ENCODE measurements at places on chromosomes 7 and 10.
A peak's percentile ranks its signal among the peaks of the same experiment; 100 is the strongest.

- no peak for DNase-seq
Observed at GRCh38 chr7:159118623-159119022, 26.0 kb downstream of the VIPR2 start.

GRCh38 chr7:30471205-30471604, 7.4 kb downstream of the NOD1 start:
- DNase-seq, result no peak

DNA sequence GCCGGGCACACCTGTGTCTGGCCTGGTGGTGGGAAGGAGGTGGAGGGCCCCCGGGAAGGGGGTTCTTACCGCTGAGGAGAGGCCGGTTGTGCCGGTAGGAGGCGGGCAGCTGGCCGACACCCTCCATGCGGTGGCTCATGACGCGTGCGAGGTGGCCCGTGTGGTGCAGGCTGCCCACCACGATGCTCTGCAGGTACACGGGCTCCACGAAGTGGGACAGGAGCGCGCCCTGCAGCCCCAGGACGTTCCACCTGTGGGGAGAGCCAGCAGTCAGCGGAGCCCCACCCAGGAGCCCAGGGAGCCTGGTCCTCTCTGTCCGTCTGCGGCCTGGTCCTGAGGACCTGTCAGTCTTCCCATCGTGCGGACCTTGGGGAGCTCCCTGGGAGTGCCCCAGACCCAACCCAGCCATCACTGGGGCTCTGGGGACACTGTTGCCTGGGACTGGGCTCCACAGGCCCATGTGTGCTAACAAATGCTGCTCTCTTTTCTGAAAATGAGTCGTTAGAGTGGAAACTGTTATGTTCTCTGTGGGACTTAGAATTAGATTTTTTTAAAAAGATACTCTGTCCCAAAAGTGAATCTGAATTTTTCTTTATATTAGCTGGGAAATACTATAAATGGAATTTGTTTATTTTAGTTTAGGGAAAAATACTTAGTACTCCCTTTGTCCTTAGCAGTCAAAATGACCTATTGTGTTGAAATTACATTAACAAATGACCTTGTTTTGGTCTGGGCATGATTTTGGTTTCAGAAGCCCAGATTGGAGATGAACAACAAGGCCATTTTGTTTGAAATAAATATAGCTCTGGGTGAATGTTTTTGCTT, 143.9 kb downstream of the WDR37 start:
- DNase-seq, result no peak

- no peak for DNase-seq
Observed at GRCh38 chr10:44832595-44833390, 78.3 kb upstream of the TMEM72 start.

GRCh38 chr7:155560982-155561686, 14.8 kb upstream of the CNPY1 start:
- DNase-seq, result no peak

DNA sequence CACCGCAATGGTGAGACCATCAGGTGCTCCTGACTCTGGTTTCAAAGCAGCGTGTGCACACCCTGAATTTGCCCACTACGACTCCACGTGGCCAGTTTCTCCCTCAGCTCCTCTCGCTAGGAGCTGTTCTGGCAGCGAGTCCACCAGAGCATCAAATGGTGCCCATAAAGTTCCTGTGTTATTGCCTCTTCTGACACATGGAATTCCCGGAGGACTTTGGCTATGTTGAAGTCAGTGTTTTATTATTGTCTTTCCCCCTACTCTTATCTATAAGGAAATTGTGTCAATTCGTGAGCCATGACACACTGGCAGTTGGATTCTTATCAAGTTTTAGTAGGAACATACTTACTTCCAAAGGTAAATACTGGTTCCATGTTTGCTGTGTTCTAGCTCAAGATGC, 53.9 kb upstream of the NPVF start:
- DNase-seq, result no peak

- no peak for DNase-seq
Observed at GRCh38 chr10:78218798-78219490, 185.3 kb downstream of the RPS24 start.

DNA sequence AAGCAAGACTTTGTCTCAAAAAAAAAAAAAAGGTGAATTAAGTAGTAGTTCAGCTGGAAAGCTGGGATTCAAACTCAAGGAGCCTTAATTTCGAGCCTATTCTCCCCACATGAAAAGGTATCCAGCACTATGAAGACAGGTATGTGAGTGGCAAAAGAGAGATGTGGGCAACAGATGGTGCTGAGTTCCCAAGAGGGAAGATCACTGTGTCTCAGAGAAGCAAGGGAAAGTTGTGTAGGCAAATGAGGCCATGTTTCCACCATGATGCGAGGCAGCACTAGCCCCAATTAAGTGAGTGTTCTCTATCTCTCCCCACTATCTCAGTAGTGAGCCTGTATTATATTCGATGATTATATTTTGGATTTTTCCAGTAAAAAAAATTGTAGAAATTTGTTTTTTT, 19.8 kb upstream of the ST7 start:
- no peak for DNase-seq

DNA sequence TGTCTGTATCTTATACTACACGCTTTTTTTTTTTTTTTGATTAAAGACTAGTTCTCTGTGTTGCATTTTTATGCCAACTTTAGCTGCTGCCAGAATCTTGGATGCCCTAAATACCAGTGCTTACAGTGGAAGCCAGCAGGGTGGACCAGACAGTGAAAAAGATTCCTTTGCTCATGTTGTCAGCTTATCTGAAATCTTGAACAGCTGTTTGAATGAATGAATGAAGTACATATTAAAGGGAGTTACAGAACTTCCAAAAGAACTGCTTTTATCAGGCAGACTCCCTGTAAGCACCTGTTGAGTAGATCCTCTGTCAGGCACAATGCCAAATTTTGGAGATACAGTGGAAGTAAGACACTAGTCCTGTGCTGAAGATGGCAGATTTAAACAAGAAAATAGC, 184.9 kb downstream of the PPP1R9A start:
- no peak for DNase-seq

- no peak for DNase-seq
Observed at GRCh38 chr7:121516821-121517220, 120.7 kb upstream of the FAM3C start.

- DNase-seq, result peak; percentile 77
Observed at GRCh38 chr7:4700577-4701235, 18.6 kb downstream of the FOXK1 start.

- no peak for DNase-seq
Observed at GRCh38 chr7:155788616-155789000, 23.7 kb downstream of the SHH start.

DNA sequence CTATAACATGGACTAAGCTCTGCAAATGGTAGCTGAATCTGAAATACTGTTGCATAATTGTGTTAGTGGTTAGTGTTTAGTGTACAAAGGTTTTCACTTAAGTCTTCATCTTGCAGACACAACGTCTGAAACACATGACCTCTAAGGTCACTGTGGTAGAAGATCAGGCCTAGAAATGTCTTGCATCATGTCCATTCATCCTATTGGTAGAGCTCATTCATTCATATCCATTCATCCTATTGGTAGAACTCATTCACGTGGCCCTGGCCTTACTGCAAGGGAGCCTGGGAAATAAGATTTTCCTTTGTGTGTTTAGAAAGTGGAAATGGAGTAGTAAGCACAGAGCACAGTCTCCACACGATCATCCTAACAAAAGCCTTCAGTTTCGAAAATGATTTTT, 485.8 kb downstream of the PLXNA4 start:
- DNase-seq, result no peak

GRCh38 chr10:37520488-37520887, 336.9 kb downstream of the ZNF248 start:
- no peak for DNase-seq

All from fibroblast of skin of right biceps (primary cell).